Hematopoietic multipotent progenitor cell treated with erythropoietin and hydrocortisone succinate and interleukin-3 and kit ligand, for 17 days (in vitro differentiated cells): ENCODE measurements at places on chromosomes 13 and 19.
A peak's percentile ranks its signal among the peaks of the same experiment; 100 is the strongest.

DNA sequence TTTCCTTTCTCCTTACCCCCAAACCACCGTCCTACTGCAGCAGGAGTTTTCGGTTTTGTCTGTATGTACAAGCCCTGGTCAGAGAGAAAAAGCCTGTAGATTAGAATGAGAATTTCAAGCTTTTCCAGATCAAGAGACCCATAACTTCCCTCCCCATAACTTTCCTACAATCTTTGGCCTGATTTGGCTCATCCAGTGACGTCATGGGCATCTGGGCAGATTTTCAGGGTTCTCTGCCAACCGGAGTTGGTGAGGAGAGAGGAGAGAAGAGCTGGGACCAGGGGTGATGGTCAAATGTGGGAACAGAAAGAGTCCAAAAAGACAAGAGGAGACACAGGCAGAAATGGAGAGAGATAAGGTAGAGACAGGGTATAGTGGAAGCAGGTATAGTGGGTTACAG lies 10.5 kb downstream of the IZUMO2 start:
- no peak for DNase-seq

DNA sequence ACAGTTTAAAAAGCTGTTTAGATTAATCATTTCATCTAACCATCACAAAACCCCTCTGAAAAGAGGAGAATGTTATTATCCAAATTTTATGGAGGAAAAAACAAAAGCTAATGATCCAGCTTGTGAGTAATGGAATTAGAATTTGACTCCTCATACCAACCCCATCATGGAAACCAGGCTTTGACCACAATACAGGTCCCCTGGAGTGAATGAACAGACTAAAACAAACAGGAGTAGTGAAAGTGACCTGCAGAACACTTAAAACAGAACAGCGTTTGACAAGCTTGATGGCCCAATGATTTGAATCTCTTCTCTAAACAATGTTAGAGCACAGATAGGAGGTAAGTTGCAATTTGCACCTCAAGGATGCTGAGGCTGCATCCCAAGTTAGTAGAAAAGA lies 230.0 kb downstream of the DCT start:
- no peak for DNase-seq

DNA sequence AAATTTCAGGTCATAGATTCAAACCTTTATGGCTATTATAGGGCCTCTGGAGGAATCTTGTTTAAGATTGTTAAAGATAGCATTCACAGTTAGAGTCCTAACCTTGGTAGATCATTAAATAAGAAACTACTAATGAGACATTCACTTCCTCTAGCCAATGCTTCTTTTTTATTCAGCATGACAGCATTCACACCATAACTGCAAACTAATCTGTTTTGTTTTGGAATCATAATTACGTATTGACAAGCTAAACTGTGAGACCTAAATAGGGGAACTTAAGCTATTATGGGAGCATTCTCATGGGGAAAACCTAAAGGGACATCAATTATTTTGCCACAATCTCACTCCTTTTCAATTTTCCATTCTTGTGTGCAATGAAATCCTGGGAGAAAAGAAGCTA lies 653.8 kb downstream of the PCDH9 start:
- DNase-seq = no peak

GRCh38 chr19:1250437-1251260 lies 2.3 kb downstream of the MIDN start:
- peak; percentile 51 for DNase-seq

- no peak for DNase-seq
Observed at GRCh38 chr13:77810430-77810829, 108.2 kb downstream of the EDNRB start.

- DNase-seq = no peak
Observed at GRCh38 chr13:99418843-99419140, 82.5 kb upstream of the TM9SF2 start.

GRCh38 chr19:1271528-1272422 lies 2.6 kb downstream of the CIRBP start:
- no peak for DNase-seq

GRCh38 chr13:61685682-61686012 lies 270.0 kb upstream of the PCDH20 start:
- no peak for DNase-seq
